Immature natural killer cell (primary cell): ENCODE measurements at places on chromosomes 1 and 21. TPM values are rescaled to one million over a fixed set of nuclear protein-coding genes. Genes with fewer than 3 reads are reported as not detected.

DNA sequence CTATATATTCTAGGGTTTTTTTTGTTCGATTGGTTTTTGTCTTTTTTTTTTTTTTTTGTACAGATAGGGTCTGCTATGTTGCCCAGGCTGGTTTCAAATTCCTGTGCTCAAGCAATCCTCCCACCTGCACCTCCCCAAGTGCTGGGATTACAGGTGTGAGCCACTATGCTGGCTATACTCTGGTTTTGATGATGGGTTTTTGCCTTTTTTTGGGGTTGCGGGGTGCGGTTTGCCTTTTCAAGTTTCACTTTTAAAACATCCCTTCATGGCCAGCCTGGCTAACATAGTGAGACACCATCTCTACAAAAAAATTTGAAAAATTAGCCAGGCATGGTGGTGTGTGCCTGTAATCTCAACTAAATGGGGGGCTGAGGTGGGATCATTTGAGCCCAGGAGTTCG, 10.0 kb downstream of the KDM5B start:
- no peak for DNase-seq
- no peak overlapping the region for H3K27ac ChIP-seq
- H3K27me3 ChIP-seq: no peaks in the 10 kb centered on the region
- no peak overlapping the region for H3K4me3 ChIP-seq

The OLFML2B gene
- not detected for polyA plus RNA-seq

DNA sequence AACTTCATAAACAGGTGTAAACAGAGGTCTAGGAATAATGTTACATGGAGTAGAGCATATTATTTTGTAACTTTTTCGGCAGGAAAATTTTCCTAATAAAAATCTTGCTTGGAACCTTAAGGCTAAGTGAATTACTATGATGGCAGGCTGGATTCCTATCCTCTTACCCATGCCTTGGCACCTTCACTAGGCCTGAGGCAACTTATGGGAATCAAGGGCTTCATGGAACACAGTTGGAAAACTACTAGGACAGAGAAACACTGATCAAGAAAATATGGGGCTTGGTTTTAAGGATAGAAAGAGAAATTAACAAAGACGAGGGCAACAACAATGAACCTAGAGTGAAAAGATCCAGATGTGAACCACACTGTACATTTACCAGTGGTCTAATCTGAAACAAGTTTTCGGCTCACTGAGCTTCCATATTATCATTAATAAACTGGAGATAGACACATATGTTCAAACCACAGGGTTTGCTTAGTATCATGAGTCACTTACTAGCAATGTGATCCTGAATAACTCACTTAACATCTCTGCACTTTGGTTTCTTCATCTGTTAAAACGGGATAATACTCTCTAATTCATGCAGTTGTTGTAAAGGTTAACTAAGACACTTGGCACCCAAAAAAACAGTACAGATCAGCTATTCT, 68.5 kb downstream of the GPATCH2 start:
- H3K27ac ChIP-seq: no peak overlapping the region
- no peaks in the 10 kb centered on the region for H3K27me3 ChIP-seq
- no peak for DNase-seq
- no peak overlapping the region for H3K4me3 ChIP-seq

The SHE gene
- 0.13 TPM for polyA plus RNA-seq

GRCh38 chr1:119703666-119704450, 7.9 kb upstream of the PHGDH start:
- H3K27me3 ChIP-seq: peaks cover 1% of the 10 kb centered on the region
- no peaks in the 10 kb centered on the region for H3K36me3 ChIP-seq
- no peak overlapping the region for H3K4me3 ChIP-seq
- no peak overlapping the region for H3K27ac ChIP-seq
- no peak for DNase-seq
- no peaks in the 10 kb centered on the region for H3K4me1 ChIP-seq

The RGS13 gene
- not detected for polyA plus RNA-seq

DNA sequence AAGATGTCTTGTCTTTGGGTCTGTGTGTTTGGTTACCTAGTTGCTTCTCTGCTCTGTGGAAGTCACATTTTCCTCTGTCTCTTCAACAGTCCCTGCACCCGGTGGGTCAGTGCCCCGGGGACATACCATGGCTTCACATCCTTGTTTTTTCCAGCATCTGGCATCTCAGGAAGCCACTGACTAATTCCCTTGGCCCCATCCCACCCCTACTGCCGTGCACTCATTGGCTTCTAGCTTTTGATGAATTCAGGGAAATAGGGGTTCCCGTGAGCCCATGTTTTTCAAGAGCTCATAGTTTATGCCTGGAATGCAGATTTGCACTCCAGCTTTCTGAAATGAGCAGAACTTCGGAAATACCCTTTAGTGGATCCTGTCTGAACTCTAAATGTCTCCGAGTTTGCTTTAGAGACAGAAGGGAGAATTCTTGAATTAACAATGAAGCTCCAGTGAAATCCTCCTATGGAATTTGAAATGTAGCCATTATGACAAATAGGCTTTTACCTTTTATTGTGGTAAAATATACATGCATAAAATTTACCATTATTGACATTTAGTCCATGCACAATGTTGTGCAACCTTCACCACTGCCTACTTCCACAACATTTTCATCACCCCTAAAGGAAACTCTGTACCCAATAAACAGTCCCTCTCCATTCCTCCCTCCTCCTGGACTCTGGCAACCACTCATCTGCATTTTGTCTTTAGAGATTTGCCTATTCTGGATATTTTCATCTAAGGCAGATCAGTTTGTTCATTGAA, 67.5 kb downstream of the CLIC6 start:
- peaks cover 6% of the 10 kb centered on the region for H3K27me3 ChIP-seq
- H3K4me1 ChIP-seq: no peaks in the 10 kb centered on the region
- no peak overlapping the region for H3K4me3 ChIP-seq
- no peak overlapping the region for H3K27ac ChIP-seq
- no peak for DNase-seq

- H3K36me3 ChIP-seq: no peaks in the 10 kb centered on the region
- no peaks in the 10 kb centered on the region for H3K27me3 ChIP-seq
- no peak overlapping the region for H3K4me3 ChIP-seq
Measured at GRCh38 chr21:45574081-45574501, 31.9 kb upstream of the SLC19A1 start.

GRCh38 chr1:16986113-16986512, 5.7 kb upstream of the MFAP2 start:
- H3K4me3 ChIP-seq: no peak overlapping the region
- H3K36me3 ChIP-seq: peaks cover 7% of the 10 kb centered on the region
- H3K27me3 ChIP-seq: peaks cover 9% of the 10 kb centered on the region
- H3K27ac ChIP-seq: no peak overlapping the region
- DNase-seq: no peak

The ZNF678 gene
- polyA plus RNA-seq: 6.4 TPM

GRCh38 chr1:45928486-45929205, 125.2 kb downstream of the MAST2 start:
- peak overlapping the region; percentile 31 for H3K4me3 ChIP-seq
- H3K36me3 ChIP-seq: no peaks in the 10 kb centered on the region
- peaks cover 81% of the 10 kb centered on the region for H3K4me1 ChIP-seq
- H3K27me3 ChIP-seq: no peaks in the 10 kb centered on the region
- no peak for DNase-seq

The GLIS1 gene
- polyA plus RNA-seq: not detected
